Uterus (tissue), 4 donors: ENCODE measurements at places on chromosomes 11 and 22. TPM values are rescaled to one million over a fixed set of nuclear protein-coding genes. Genes with fewer than 3 reads are reported as not detected.

The SLC39A13 gene
- total RNA-seq, result 79.2 TPM

- H3K27ac ChIP-seq, result no peak overlapping the region
- H3K4me1 ChIP-seq, result peaks cover 4% of the 10 kb centered on the region
- no peaks in the 10 kb centered on the region for H3K36me3 ChIP-seq
Observed at GRCh38 chr11:1390569-1391164, 933 bp downstream of the BRSK2 start.

- no peaks in the 10 kb centered on the region for H3K4me1 ChIP-seq
- no peak overlapping the region for H3K4me3 ChIP-seq
- H3K36me3 ChIP-seq, result no peaks in the 10 kb centered on the region
- no peaks in the 10 kb centered on the region for H3K27me3 ChIP-seq
Observed at GRCh38 chr11:12363373-12363772, 14.0 kb upstream of the PARVA start.

The CYTH4 gene
- 6.1 TPM for total RNA-seq

DNA sequence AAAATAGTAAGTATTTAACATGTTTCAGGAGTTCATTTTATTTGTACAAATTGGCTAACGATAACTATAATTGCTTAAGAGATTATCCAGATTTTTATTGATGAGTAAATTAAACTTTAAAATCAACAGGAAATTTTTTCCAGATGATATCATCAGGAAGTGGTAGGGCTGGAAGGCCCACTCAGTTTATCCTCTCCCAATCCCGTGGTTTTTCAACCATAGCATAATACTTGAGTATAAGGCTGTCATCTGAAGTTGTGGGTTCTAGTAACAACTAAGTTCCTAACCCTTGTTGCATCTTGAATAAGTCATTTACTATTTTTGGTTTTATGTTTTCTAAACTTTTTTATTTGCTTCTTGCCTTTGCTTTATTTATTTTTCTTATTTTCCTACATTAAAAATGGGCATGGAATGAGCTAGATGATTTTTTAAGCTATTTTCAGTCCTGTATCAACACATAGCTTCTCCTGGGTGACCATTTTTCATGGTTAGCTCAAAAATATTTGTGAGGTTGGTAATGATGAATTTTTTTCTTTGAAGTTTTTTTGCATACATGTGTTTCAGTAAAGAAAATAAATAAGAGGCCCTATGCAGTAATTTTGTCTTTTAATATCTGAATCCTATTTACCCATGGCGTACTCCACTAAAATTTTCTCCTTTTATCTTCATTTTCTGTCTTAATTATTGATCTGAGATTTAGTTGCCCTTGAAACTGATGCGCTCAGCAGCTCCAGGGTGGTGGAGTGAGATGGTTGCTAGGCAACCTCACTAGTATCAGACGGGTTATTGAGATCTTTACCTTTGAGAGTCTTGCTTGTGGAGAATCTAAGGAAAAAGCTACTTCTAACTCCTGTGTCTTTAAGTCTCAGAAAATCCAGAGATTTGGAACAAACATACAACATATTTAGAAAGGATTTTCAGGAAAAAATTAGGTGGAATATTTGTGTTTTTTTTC is 452.0 kb upstream of the CCDC179 start:
- no peak overlapping the region for H3K4me3 ChIP-seq
- DNase-seq, result no peak
- H3K4me1 ChIP-seq, result no peaks in the 10 kb centered on the region
- no peak overlapping the region for H3K27ac ChIP-seq
- no peaks in the 10 kb centered on the region for H3K36me3 ChIP-seq

The GAL gene
- total RNA-seq, result not detected

The OR5B21 gene
- not detected for total RNA-seq

- no peaks in the 10 kb centered on the region for H3K4me1 ChIP-seq
- H3K36me3 ChIP-seq, result no peaks in the 10 kb centered on the region
- H3K4me3 ChIP-seq, result no peak overlapping the region
- no peaks in the 10 kb centered on the region for H3K27me3 ChIP-seq
- H3K27ac ChIP-seq, result no peak overlapping the region
- no peak for DNase-seq
Observed at GRCh38 chr22:45752036-45752435, 80.4 kb downstream of the ATXN10 start.

The C11orf21 gene
- total RNA-seq, result not detected

The HMOX1 gene
- total RNA-seq, result 9.8 TPM

The PNPLA3 gene
- total RNA-seq, result 1.3 TPM

DNA sequence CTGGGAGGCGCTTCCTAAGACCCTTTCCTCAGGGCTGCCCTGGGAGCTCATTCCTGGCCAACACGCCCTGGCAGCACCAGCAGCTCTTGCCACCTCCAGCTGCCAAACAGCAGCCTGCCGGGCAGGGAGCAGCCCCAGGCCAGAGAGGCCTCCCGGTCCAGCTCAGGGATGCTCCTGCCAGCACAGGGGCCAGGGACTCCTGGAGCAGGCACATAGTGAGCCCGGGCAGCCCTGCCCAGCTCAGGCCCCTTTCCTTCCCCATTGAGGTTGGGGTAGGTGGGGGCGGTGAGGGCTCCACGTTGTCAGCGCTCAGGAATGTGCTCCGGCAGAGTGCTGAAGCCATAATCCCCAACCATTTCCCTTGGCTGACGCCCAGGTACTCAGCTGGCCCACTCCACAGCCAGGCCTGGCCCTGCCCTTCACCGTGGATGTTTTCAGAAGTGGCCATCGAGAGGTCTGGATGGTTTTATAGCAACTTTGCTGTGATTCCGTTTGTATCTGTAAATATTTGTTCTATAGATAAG is 7.6 kb downstream of the SLC39A13 start:
- peaks cover 28% of the 10 kb centered on the region for H3K4me1 ChIP-seq
- H3K27ac ChIP-seq, result peak overlapping the region; percentile 86
- H3K4me3 ChIP-seq, result no peak overlapping the region

The NXPE1 gene
- total RNA-seq, result not detected

DNA sequence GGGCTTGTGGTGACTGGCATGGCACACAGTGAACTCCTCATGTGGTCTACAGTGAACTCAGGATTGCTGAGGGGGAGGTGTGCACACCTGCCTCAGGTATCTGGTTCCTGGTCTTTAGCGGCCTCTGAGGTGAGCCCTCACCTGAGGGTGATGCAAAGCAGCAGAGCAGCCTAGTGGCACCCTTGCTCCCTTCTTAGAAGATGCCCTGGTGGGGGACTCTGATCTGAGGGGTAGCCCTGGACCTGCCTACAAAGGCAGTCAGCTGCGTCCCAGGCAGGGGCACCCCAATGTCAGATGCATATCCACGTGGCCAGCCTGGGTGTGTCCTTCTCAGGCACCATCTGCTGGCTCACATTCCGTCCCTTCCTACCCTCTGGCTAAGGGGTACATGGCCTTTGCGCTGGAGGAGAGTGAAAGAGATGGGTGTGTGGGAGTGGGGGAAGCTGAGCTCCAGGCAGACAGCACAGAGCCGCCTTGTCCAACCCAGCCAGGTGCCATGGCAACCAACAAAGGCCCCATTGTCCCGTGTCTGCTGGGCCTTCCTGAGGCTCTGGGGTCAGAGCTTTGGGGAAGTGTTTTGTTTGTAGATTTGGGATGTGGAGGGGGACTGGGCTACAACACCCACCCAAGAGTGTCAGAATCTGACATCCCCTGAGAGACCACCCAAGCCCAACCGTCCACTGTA is 5.8 kb downstream of the PLEKHB1 start:
- H3K27ac ChIP-seq, result no peak overlapping the region
- DNase-seq, result no peak
- H3K27me3 ChIP-seq, result no peaks in the 10 kb centered on the region
- no peak overlapping the region for H3K4me3 ChIP-seq

The FGF3 gene
- total RNA-seq, result not detected

The HTR3B gene
- not detected for total RNA-seq

DNA sequence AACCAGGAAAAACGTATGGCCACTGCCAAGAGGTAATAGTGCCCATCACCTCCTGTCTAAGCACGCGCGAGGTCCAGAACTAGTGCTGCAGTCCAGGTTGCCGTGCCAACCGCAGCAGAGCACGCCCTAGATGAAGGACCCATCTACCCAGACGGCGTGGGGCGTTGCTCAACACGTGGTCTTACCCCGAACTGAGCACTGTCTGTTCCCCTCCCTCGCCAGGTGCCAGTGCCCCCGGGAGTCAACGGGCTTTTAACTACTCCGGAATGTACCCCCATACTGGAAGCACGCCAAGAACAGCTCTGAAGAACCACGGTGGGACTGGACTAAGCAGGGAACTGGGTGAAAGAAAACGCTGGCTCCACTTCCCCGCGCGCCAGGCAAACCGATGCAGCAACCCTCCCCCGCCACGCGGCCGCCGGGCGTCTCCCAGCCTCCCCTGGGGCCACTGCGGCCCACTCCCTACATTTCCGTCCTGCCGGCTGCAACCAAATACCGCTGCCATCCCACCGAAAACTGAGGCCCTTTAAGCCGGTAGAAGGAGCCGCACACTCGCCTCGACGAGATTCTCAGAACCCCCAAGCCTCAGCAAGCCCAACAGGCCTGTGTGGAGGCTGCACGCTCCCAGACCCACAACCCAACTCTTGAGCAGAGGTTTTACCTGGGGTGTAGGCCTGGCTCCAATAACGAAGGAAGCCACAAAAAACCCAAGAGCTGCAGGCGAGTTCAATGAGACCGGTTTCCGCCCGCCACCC is at the start of gene HSPA8:
Gene HSPA8 (minus strand): TSS at position 734 of the 755 bp plus-strand sequence. CDS start 812 bp downstream, outside the sequence.
- H3K4me3 ChIP-seq, result peak within 1 kb of the TSS; percentile 80
- no peaks in the 10 kb centered on the region for H3K36me3 ChIP-seq
- H3K27me3 ChIP-seq, result no peaks in the 10 kb centered on the region
- H3K27ac ChIP-seq, result peak within 1 kb of the TSS; percentile 100
- peak; percentile 65 for DNase-seq

The MAPK8IP1 gene
- 24.9 TPM for total RNA-seq

DNA sequence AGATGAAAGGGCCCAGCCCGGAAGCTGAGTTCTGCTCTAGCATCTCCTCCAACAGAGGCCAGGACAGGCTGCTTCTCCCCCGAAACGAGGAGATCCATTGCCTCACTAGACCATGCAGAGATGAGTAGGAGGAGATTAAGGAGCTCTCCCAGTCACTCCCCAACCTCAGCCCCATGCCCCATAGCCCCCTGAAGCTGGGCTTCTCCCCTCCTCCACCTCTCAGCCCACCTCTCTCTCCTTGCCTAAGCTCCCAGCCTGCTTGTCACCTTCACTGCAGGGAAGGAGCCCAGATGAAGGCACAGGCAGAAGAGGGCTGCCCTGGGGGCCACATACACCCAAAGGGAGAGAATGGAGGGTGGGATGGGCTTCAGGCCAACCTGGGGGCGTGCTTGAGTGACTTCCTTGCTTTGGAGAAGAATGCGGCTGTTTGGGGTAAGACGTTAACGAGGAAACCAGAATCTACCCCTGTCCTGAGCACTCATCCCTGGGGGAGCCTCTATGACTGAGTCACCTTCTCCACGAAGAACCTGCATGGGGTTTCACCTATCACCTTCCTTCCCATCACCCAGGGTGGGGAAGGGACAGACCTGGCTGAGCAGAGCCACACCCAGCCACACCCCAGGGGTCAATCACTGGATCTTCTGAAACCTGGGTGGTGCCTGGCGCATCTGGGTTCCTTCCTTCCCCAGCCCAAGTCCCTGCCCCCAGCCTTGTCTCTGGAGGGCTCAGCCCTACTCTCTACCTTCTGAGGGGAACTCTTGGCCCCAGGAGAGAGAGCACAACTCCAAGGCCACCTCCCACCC is 11.6 kb upstream of the GNAZ start:
- H3K27ac ChIP-seq, result no peak overlapping the region
- no peak for DNase-seq
- no peaks in the 10 kb centered on the region for H3K36me3 ChIP-seq
- H3K27me3 ChIP-seq, result no peaks in the 10 kb centered on the region

DNA sequence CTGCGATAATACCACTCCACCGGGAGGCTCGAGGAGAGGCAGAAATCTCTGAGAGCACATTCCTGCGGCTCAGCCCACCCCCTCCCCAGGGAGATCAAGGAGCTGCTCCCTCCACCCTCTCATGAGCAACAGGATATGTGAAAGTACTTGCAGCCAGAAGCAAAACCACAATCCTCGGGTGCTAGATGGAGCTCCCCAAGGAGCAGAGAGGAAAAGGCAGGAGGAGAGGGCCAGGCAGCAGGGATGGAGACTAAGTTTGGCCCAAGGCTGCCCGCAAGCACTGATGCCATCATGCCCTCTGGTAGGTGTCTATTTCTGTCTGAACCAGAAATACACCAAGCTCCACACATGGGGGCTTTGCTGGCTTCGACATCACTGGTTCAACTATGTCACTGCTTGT is 22.3 kb downstream of the VPS37C start:
- no peaks in the 10 kb centered on the region for H3K27me3 ChIP-seq
- no peak overlapping the region for H3K4me3 ChIP-seq

DNA sequence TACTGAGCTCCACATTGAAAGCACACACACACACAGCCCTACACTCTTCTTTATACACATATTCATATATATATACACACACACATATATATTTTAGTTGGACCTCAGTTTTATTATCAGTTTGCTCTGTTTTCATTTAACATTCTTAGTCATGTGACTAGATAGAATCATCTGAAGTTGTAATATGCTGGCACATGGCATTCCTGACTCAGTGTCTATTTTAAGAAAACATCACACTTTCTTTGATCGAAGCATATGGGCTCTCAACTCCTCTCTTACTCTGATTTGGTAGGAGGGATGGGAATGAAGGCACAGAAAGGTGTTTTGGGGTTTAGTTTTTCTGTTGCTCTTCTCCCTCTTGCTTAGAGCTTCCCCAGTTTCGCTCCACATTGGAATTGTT is 24.8 kb downstream of the AMOTL1 start:
- no peak overlapping the region for H3K4me3 ChIP-seq
- no peak for DNase-seq
- no peaks in the 10 kb centered on the region for H3K27me3 ChIP-seq
- no peaks in the 10 kb centered on the region for H3K36me3 ChIP-seq

- no peaks in the 10 kb centered on the region for H3K36me3 ChIP-seq
- H3K4me3 ChIP-seq, result no peak overlapping the region
- no peaks in the 10 kb centered on the region for H3K27me3 ChIP-seq
Observed at GRCh38 chr11:125976156-125976555, 30.3 kb downstream of the VSIG10L2 start.

DNA sequence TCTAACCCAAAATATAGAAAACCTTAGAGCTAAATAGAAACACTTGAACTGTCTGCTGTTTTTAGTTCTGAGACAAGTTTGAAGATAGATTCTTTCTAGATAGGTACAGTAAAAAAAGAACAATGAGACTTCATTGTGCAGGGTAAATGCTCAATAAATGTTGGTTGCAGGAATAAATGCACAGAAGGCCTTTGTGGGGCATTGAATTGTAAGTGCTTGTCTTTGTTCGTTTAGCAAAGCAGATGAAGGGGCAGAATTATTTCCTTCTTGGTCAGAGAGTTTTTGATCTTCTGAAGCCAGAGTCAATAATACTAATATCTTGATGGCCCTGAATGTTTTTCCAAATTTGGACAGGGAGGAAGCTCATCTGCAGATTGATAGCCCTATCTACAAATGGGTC is 340.4 kb downstream of the OPCML start:
- H3K27me3 ChIP-seq, result no peaks in the 10 kb centered on the region
- DNase-seq, result no peak
- H3K27ac ChIP-seq, result no peak overlapping the region
- no peaks in the 10 kb centered on the region for H3K4me1 ChIP-seq

The MPZL3 gene
- 0.26 TPM for total RNA-seq

The CLTCL1 gene
- 6.0 TPM for total RNA-seq

GRCh38 chr11:115244758-115245157 is 259.5 kb downstream of the CADM1 start:
- no peaks in the 10 kb centered on the region for H3K36me3 ChIP-seq
- no peaks in the 10 kb centered on the region for H3K4me1 ChIP-seq
- H3K27me3 ChIP-seq, result no peaks in the 10 kb centered on the region
- H3K4me3 ChIP-seq, result no peak overlapping the region

- H3K27ac ChIP-seq, result peak overlapping the region; percentile 90
- H3K4me1 ChIP-seq, result no peaks in the 10 kb centered on the region
- H3K4me3 ChIP-seq, result peak overlapping the region; percentile 81
- H3K27me3 ChIP-seq, result no peaks in the 10 kb centered on the region
- no peaks in the 10 kb centered on the region for H3K36me3 ChIP-seq
Observed at GRCh38 chr22:19853058-19853878, 1.4 kb downstream of the GNB1L start.

- no peak overlapping the region for H3K4me3 ChIP-seq
Observed at GRCh38 chr11:33687733-33688479, 12.7 kb downstream of the C11orf91 start.
